ENCODE measurements at places on chromosomes 2 and 18. TPM values are rescaled to one million over a fixed set of nuclear protein-coding genes. Genes with fewer than 3 reads are reported as not detected.

PAX8 gene
- 6.1 TPM for total RNA-seq

GRCh38 chr2:160245614-160246155 is 45.6 kb upstream of the ITGB6 start:
- no peak for ATAC-seq

DNA sequence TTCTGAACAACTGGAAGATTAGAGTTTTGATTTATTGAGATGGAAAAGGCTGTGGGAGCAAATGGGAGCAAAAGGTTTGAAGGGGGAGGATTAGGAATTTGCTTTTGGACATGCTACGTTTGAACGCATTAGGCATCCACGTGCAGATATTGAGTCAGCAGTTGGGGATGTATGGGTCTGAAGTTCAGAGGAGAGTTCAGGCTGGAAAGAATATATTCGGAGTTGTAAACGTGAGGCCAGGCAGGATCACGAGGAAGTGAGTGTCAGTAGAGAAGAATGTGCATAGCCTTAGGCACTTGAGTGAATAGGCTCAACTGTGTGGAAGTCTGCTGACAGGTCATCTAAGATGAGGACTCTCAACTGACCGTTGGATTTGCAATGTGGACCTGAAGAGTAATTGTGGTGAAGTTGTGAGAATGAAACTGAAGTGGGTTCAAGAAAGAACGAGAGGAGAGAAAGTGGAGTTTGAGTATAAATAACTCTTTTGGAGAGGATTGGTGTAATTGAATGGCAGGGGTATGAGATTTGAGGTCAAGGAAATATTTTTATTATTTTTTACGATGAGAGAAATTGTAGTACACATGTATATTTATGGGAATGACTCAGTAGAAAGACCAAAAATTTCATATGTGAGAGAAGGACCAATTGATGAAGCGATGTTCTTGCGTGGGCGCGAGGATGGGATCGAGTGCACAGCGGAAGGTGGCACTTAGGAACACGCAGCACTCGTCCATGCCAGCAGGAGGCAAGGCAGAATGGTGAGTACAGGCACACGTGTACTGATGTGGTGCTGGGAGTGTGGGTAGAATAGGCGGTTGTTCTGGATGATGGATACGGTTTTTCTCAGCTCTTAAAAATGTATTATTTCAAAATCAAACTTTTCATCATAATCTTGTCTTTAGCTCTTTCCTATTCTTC is 40.5 kb upstream of the POLE4 start:
- peak; percentile 21 for ATAC-seq

DNA sequence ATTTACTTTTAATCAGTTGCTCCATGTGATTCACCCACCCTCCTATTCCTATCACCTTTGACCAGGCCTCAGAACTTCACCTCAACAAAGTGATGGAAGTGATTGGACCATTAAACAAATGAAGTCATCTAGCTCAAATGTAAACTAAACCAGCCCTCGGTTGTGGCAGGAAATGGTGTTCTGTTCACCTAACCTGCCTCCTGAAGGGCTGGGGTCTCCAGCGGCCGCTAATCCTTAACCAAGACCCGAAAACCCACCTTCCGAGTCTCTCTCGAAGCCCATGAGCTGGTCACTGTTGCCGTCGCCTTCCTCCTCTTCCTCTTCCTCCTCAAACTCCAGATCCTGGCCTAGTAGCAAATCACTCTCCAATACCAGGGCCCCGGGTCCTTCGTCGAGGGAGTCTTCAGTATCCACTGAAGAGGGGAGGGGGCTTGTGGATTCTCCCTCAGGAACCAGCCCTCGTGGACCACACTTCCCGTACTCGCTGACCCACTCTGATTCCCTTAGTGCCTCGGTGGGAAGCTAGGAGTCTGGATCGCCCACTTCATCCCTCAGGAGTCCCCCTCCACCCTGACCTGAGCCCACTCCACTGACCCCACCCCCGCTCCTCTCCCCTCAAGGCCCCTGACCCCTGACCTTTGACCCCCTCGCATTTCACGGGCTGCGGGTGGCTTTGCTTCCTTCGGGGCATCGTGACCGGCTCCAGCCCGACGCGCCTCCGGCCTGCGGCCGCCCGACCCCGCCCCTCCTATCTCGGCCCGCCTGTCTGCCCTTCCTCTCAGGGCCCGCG is 503 bp downstream of the ZNF513 start:
- ATAC-seq, result no peak

DNA sequence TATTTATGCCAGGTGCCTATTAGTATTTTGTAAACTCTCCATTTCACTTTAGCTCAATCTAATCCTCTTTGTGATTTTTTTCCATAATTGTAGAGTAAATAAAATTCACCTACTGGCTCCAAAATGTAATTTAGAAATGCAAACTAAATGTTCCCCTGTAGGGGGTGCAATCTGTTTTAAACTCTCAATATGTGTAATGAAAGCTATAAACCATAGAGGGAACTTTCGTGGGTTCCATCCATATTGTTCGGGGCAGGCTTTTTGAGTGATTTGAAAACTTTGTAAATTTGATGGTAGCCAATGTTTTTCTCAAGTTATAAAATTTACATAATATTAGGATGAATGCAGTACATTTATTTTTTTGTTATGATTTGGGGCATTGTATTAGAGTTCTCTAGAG is 49.4 kb downstream of the TSPYL6 start:
- no peak for ATAC-seq

DNA sequence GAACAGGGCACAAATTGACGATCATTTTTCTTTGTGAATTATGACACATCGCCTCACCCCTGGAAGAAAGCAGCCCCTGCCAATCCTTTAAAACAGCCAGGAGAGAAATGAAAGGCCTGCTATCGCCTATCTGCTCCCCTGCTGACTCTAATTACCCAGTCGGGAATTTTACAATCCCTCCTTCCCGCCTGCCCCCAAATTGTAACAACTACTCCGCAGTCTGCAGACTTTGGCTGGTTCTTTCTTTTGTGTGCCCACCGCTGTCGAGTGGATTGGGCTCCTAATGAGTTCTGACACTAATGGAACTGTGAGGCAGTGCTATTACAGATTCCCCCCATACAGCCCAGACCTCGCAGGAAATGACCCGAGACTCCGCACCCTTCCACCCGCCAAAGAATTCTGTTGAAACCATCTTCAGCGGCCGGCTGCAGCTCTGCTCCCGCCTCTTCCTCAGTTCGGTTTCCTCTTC is 281.2 kb upstream of the PARD3B start:
- ATAC-seq, result no peak

GRCh38 chr2:29246383-29247300 is 131.4 kb downstream of the CLIP4 start:
- no peak for ATAC-seq

- ATAC-seq, result peak; percentile 62
Observed at GRCh38 chr2:9274701-9275343, 68.2 kb downstream of the ASAP2 start.

GRCh38 chr2:66433945-66434678 is 813 bp upstream of the MEIS1 start:
- peak; percentile 63 for ATAC-seq
